ENCODE measurements at places on chromosomes 11 and 22.

DNA sequence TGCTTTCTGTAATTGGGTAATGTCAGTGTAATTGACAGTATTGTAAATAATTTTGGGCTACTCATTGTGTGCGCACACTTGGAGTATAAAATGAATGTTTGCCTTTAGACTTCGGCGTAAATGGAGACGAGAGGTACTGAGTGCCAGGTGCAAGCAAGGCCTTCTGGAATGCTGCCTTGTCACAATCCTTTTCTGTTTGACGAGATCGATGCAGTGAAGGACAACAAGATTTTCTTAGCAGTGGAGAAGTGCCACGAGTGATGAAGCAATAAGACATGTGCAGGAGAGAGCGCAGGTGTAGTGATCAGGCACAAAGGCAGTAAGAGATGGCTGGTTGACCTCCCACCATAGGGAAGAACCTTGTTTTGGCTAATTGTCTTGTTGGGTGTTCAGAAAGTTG, 67.5 kb downstream of the DDX10 start:
- no peaks in the 10 kb centered on the region for H3K27me3 ChIP-seq
- H3K36me3 ChIP-seq, result no peaks in the 10 kb centered on the region
- DNase-seq, result no peak

DNA sequence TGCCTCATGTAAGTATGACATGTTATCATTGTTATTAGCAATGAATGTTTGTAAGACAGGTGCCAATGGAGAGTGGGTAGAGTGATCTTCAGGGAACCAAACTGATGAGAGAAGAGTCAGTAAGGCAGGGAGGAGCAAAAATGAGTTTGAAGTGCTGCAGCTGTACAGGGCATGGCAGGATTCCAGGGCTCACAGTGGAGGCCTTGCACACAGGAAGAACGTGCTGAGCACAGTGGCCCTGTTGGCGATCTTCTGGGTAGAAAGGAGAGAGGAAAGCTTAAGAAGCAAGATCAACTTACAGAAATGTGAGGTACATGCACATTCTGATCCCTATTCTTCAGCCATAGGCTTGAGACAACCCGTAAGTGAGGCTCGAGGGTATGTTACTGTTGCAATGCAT, 219.3 kb upstream of the TMEM45B start:
- no peaks in the 10 kb centered on the region for H3K27me3 ChIP-seq
- no peaks in the 10 kb centered on the region for H3K4me1 ChIP-seq
- H3K27ac ChIP-seq, result no peak overlapping the region

DNA sequence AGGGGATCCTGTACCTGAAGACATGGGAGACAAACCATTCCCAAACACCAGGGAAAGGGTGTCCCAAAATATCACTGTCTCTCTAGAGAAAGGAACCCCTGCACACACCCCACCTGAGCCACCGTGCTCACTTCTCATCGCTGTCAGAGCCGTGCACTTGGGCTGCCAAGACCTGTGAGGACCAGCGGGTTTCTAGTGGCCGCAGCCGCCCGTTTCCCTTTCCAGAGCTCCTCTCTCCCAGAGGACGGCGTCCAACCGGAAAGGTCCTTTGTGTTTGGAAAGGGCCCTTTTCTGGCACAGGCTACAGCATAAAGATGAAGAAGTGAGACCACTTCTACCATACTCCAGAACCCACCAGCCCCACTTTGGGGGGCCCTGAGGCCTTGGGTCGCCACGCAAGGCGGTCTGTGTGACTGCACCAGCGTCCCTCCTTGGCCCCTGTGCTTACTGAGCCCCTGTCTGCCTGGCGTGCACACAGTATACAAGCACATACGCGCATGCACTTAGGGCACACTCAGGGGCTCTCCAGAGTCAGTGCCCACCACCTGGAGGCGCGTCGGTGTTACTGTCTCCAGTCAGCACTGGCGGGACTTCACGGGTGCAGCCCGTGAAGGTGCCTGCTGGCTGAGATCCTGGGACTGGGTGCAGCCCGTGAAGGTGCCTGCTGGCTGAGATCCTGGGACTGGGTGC, 381.8 kb downstream of the TBC1D22A start:
- no peaks in the 10 kb centered on the region for H3K4me1 ChIP-seq
- no peaks in the 10 kb centered on the region for H3K36me3 ChIP-seq
- H3K27me3 ChIP-seq, result no peaks in the 10 kb centered on the region
- no peak overlapping the region for H3K27ac ChIP-seq
- H3K4me3 ChIP-seq, result no peak overlapping the region

DNA sequence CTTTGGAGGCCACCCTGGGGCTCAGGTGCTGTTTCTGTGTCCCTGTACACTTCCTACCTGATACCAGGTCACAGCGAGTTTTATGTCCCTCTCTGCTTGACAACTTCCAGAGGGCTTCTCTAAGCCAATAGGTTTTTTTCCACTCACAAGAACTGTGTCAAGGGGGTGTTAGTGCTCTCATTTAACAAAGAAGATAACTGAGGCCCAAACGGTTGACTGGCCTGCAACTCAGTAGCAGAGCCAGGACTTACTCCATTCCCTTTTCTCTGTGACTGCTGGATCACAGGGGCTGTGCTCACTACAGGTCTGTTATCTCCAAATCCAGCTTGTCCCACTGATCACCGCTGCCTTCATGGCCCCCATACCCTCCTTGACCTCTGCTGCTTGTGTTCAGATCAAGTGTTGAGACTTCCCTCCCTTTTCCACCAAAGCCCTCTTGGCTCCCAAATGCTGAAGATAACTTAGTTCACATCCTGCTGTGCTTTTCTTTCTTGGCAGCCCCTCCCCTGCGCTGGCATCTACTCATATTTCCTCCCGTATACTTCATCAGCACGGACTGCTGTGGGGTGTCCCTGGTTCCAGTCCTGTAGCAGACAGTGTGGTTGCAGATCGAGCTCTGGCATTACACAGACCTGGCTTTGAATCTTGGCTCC, 41.3 kb downstream of the POU2F3 start:
- DNase-seq, result no peak
- no peak overlapping the region for H3K27ac ChIP-seq
- H3K4me3 ChIP-seq, result no peak overlapping the region
- H3K27me3 ChIP-seq, result no peaks in the 10 kb centered on the region

DNA sequence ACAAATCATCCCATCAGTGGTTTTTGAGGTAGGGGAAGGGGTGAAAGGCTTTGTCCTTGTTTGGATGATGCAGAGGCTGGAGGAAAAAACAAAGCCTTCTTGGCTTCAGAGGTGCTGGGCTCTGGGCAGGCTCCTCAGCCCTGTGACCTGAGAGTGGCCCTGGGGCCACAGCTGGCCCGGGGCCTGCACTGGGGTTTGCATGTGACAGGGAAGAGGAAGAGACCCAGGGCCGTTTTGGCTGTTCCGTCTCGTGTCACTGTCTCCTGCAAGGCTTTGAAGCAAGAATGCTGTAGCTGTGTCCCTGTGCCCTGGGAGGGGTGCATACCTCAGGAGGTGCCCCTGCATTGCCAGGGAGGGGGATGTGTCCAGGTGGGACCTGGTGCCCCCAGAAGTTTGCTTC, 12.6 kb downstream of the ARHGAP8 start:
- DNase-seq, result no peak
- no peak overlapping the region for H3K27ac ChIP-seq
- H3K36me3 ChIP-seq, result no peaks in the 10 kb centered on the region
- H3K4me3 ChIP-seq, result no peak overlapping the region

- H3K4me3 ChIP-seq, result no peak overlapping the region
- H3K4me1 ChIP-seq, result peaks cover 12% of the 10 kb centered on the region
- DNase-seq, result no peak
- peaks cover 4% of the 10 kb centered on the region for H3K36me3 ChIP-seq
Observed at GRCh38 chr11:63816732-63817131, 3.5 kb downstream of the SPINDOC start.
